ENCODE measurements at places on chromosomes 7 and 10.
A peak's percentile ranks its signal among the peaks of the same experiment; 100 is the strongest.

GRCh38 chr7:96321658-96322372, at the start of gene SLC25A13:
Gene SLC25A13 (minus strand): TSS chr7:96322098. CDS start chr7:96321956, 142 bp downstream.
- peak; percentile 68 for DNase-seq

GRCh38 chr10:12914111-12914510, 87.4 kb downstream of the CCDC3 start:
- no peak for DNase-seq

DNA sequence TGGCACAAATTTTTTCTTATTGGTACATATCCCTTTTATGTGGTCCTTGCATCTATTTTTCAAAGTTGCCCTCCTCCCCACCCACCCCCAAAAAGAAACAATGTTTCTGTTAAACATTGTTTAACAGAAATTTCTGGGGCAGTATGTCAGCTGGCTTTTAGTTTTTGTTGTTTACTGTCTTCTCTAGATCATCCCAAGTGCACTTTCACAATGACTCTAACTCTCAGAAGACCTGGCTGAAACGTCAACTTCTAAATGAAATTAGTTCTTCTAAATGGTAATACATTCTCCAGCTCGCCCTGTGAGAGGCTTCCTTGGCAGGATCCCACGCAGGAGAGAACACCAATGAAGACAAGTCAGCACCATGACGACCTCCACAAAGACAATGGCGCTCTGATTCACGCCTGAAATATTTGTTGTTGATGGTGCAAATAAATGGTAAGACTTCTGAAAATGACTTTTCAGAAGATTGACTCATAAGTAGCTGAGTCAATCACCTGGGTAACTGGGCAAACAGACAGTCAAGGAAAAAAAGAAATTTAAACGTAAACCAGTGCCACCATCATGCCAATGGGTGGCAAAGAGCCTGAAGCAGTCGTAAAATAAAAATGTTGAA, 293.7 kb downstream of the FZD1 start:
- DNase-seq: no peak

- DNase-seq: no peak
Measured at GRCh38 chr7:81004098-81004497, 85.2 kb upstream of the SEMA3C start.

DNA sequence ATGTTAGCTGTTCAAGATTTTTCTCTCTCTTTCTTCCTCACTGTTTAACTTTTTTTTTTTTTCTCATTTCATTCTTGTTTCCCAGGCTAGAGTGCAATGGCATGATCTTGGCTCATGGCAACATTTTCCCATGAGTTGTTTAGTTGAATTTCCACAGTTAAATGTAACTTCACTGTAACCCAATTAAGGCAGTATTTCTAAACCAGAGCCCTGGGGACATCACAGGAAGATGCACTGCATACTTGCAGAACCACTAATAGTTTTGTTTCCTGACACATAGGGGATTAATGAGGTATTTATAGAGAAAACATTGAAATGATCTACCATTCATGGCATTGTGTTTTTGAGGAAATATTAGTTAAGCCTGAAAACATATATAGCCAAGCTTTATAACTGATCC, 795.6 kb upstream of the GHITM start:
- DNase-seq: no peak

DNA sequence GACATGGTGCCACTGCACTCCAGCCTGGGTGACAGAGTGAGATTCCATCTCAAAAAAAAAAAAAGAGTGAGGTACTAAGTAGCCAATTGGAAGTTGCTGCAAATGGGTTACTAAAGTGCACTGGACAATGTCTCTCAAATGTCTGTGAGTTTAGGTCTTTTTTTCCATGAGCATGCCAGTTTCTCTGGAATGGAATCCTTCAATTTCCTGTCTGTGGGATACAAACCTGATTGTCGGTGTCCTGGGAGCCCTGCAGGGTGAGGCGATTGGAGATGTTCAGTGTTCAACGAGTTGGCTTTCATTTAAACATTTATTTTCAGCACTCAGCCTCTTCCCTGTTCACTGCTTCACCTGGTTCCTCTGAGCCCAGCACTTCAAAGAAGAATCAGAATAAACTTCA, 5.3 kb upstream of the CALD1 start:
- DNase-seq: no peak

- DNase-seq: no peak
Measured at GRCh38 chr10:93790439-93790838, 32.7 kb downstream of the LGI1 start.

- DNase-seq: no peak
Measured at GRCh38 chr10:34539533-34540315, 275.4 kb downstream of the PARD3 start.

- DNase-seq: no peak
Measured at GRCh38 chr7:118846977-118847376, 622.5 kb downstream of the ANKRD7 start.

DNA sequence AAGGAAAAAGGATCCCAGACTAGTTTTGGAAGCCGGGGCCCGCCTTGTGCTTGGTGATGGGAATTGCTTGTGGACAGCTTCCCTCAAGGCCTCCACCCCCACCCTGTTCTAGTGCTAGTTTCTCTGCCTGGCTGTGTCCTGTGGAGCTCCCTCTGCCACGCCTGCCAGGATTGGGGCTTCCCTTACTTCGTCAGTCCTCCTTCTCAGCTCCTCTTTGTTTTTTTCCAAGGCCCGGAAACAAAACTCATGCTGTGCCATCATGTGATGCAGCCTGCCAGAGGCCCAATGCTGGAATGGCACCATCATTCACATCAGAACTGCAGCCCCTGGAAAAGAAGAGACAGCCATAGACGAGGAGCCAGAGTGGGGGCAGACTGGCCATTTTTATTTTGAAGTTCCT, 11.2 kb downstream of the YKT6 start:
- no peak for DNase-seq

GRCh38 chr10:80829562-80829961, 291.9 kb downstream of the SH2D4B start:
- no peak for DNase-seq

- no peak for DNase-seq
Measured at GRCh38 chr10:5816170-5816569, 2.9 kb upstream of the GDI2 start.

DNA sequence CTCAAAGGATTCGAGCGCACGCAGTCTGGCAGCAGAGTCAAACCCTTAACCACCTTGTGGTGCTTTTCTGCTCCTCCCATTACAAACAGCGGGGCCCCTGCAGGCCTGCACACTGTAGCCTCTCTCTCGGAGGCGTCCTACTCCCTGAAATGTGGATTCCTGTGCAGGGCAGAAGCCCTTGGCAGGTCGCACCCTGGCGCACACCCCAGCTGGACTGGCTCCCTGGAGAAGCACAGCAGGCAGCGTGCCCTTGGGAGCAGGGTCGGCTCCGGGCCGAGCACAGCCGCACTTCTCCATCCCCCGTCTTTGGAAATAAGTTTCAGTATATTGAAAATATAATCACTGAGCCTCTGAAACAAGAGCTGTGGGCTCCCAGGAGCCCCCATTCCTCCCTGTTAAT, 144.1 kb downstream of the C10orf105 start:
- no peak for DNase-seq

DNA sequence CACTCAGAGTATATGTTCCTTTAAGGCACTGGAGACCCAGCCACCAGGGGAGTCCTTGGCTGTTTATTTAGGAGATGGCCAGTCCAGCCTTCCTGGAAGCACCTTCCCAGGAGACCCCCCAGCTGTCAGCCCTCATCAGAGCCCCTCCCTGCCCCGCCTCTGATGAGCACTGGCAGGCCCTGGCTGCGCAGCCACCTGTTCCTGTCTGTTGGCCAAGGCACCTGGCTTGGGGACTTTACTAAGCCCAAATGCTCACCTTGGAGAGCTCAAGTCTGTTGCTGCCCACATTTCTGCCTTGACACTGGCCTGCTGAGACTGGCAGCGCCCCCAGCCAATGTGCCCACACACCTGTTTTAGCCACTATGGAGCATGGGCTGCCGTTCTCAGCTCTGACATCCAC, 124.7 kb downstream of the ELMO1 start:
- DNase-seq: no peak

DNA sequence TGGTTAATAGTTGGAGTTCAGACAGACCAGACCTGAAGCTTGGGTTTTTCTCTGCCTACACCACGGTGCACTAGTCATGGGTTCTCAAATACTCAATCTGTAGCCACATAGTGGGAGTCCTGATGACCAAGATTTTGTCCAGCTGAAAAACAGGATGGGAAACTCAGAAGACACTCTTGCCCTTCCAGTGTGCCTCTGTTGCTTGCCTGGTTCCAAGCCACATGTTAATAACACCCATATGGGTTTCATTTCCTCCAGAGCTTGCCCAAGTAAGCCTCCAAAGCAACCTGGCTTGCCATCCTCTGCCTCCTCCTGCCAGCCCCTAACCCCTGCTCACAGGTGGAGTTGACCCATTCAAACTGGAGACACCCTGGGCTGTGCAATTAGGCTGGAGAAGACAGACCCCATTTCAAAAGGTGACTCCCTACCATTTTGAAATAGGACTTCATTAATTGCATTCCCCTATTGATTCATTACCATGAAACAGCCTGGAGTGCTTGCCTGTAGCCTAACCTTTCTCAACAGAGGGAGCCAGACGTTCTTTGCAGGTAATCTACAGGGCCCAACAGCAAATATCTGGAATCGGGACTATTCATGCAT, 108.0 kb upstream of the HABP2 start:
- DNase-seq: no peak

- DNase-seq: no peak
Measured at GRCh38 chr10:2488446-2489005, 578.8 kb upstream of the PFKP start.

GRCh38 chr7:1329966-1330800, 97.5 kb downstream of the UNCX start:
- no peak for DNase-seq

DNA sequence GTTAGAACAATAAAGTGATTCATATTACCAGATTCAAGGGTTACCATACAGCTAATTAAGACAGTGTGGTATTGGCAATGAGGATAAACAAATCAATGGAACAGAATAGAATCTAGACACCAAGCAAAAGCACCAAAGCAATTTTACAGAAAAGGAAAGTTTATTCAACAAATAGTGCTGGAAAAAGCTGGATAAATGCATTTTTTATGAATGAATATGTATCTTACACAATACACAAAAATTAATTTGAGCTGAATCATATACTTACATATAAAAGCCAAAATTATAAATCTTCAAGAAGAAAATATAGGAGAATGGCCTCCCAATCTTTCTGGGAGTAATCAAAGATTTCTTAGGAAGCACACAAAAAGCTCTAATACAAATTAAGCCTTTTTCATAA, 220.4 kb upstream of the PTN start:
- DNase-seq: no peak

DNA sequence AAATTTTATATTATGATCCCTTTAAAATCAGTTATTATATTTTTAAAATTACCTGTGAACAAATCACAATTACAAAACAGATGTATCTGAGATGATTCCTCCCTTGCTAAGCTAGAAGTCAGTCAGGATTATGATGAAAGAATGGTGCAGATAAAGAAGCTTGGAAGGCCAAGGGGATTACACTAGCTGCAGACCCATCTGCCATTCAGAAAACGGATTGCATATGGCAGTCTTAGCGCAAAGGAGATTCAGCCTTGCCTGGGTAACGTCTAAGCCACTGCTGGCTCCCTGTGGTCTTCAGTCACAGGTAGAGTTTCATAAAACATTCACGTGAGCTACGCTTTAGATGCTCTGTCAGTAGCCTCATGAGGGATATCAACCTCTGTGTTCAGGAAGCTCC, 222.2 kb downstream of the POU6F2 start:
- DNase-seq: no peak

- DNase-seq: no peak
Measured at GRCh38 chr7:156780724-156781455, 112.1 kb downstream of the LMBR1 start.

- no peak for DNase-seq
Measured at GRCh38 chr10:44951576-44952226, 7.9 kb upstream of the RASSF4 start.

GRCh38 chr10:51117794-51118193, 43.5 kb downstream of the PRKG1 start:
- no peak for DNase-seq

DNA sequence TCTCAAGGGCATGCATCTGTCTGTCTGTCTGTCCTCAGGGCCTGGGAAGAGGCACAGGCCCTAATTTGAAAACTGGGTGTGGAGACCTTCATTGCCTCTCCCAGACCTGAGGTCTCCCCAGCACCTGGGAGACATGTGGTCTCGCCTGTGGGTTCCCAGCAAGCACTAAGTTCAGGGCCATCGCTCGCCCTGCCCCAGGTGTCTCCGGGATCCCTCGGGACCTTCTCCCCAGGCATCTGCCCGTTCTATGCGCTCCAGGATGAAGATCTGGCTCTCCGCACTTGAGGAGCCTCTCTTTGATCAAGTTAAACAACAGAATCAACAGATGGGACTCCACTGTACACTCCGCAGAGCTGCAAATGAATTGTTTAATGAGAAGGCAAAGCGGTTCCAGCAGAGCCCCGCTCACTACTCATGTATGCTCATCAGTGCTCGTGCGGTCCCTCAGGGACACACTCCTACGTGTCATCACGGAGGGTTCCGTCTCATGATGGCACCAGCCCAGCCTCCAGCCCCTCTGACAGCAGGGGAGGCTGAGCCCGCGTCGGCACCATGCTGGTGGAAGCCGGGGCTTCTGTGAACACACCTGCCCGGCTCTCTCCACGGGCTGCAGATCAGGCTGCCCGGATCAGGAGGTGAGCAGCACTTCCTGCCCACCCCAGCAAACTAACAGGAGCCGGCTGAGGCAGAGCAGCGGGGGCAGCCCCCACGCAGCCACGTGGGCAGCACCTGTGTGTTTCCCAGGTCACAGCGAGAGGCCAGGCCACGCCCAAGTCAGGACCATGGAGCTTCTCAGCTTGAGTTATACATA, 132.8 kb downstream of the TCERG1L start:
- DNase-seq: no peak

GRCh38 chr7:75743455-75743859, 4.7 kb upstream of the HIP1 start:
- no peak for DNase-seq

DNA sequence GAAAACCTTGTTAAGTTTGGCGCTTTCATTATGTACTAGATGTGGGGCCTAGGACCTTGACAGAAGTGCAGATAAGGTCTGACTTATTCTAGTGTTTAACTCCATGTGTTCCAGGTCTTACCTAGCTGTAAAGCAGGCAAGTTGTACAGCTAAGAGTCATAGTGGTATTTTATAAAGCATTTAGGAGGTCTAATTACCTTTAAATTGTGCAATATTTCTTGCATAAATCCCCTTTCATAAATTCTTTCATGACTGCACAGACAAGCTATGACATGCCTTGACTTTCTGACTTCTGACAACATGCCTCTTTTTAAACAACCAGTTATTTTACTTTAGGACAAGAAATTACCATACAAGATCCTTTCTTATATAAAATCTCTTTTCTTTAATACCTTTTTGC, 151.6 kb upstream of the VSTM2A start:
- no peak for DNase-seq

Data from NCI-H1092 treated with DMSO at 0.1 percent for 48 hours (cell line).